ENCODE measurements at places on chromosomes 11 and 22.

DNA sequence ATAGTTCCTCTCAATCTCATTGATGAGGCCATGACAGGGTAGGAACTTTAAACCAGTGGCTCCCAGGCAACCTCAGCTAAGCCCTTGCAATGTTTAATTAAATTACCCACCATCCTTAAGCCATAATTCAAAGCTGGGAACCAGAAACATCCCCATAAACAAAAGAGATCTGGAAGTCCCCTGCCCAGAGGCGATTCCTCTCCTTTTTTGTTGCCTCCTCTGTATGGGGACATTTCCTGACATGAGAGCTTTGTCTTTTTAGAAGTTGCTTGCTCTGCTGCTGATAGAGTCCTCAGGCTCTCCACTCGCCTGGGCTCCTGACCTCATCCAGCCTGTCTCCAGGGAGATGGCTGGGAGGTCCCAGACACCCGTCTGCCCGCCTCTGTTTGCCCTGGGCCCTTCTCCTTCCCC is 3.2 kb downstream of the DTX4 start:
- DNase-seq, result no peak

GRCh38 chr22:30370641-30371230 is 13.9 kb downstream of the CCDC157 start:
- DNase-seq, result no peak

DNA sequence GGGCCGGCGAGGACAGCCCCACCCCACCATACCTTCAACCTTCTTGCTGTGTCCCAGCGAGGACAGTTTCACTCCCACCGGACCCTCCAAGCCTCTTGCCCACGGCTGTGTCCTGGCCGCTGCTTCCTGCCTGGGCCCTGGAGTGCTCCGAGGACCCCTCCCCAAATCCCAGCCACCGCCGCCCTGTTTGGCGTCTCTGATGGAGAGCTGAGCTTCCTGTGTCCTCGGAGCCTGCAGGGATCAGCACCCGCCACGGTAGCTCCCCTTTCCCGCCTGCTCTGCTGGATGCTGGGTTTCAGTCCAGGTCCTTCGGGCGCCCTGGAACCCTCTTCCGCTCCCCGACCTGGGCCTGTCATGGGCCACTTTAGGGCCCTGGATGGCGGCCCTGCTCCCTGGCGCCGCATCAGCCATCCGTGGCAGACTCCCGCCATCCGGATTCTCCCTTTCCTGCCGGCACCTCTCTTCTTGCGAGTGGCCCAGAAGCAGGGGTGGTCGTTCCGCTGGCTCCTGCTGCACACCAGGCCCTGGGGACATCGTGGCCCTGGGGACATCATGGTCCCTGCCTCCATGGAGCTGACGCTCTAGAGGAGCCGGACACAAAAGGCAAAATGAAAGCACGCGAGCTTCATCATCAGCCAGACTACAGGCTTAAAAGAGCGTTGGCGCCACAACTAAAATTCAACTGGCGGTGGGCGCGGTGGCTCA is 34.3 kb upstream of the GAL start:
- no peak for DNase-seq

GRCh38 chr11:64791781-64792291 is 11.2 kb downstream of the MAP4K2 start:
- DNase-seq, result no peak

DNA sequence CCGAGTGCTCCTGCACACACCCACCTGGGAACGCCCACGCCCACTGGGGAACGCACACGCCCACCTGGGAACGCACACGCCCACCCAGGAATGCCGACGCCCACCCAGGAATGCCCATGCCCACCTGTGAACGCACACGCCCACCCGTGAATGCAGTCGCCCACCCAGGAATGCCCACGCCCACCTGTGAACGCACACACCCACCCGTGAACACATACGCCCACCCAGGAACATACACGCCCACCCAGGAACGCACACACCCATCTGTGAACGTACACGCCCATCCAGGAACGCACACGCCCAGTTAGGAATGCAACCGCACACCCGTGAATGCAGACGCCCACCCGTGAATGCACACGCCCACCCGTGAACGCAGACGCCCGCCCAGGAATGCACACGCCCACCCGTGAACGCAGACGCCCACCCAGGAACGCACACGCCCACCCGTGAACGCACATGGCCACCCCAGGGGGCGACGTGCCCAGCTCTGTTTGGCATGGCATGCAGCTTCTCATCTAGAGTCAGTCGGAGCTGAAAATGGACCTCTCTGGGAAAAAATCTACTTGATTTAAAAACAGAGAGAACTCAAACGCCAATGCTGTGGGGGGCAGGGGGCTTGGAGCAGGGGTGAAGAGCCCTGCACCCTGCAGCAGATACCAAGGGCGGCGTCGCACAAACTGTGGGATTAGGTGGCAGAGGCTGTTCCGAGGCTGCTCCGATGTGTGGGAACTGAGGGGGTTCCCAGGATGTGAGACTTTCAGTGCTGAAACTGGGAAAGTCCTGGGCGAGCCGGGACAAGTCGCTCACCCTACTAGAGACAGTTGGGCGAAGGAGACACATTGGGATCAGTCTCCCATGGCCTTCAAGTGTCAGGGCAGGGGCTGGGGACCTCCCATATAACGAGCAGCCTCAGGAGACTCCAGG is 83.3 kb downstream of the MYEOV start:
- no peak for DNase-seq

DNA sequence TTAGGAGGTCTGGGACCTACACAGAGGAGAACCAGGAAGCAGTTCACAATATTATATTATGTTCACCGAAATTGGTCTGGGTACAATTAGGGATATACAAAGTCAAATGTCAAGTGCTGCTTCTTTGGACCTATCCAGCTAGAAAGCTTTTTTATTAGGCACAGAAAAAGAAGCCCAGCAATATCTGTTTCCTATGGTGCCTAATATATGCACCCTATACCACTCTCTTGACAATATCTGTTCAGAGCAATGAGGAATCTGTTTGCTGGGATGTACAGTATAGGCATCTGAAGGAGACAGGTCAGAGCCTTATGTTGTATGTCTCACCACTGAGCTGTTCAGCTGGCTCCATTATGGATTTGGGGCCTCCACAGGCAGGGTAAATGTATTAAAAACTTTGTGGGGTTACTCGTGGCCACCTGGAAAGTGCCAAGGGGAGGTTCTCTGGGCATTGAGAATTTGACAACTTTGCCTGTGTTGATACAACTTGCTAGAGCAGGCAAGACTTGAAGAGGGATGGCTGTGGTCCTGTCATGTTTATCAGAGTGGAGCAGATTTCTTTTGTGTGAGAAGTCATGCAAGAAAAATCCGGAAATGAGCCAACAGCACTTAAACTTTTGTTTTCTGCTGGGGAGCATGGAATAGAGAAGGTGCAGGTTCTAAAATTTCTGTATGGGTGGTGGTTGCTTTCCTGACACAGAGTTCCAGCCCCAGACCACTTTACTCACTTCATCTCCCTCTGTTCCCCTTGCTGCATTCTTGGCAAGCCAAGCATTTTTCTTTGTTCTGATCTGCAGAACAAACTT is 10.1 kb downstream of the STIM1 start:
- no peak for DNase-seq

GRCh38 chr11:93239966-93240365 is 42.2 kb upstream of the SLC36A4 start:
- DNase-seq, result no peak

DNA sequence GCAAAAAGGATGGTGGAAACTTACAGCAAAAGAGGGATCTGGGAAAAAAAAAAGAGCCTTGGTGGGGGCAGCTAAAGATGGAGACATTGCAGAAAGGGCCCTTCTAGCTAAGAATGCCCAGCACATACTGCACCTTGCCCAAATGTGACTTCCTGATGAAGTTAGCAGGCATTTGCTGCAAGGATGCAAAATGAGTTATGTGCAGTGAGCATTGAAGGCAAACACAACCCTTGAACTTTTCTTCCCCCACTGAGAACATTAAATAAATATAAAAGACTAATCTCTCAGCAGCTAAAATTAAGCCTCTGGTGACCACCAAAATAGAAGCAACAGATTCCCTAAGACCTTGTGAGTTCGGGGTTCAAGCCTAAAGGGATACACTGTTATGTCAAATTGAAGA is 129.9 kb downstream of the ARL14EP start:
- DNase-seq, result no peak

DNA sequence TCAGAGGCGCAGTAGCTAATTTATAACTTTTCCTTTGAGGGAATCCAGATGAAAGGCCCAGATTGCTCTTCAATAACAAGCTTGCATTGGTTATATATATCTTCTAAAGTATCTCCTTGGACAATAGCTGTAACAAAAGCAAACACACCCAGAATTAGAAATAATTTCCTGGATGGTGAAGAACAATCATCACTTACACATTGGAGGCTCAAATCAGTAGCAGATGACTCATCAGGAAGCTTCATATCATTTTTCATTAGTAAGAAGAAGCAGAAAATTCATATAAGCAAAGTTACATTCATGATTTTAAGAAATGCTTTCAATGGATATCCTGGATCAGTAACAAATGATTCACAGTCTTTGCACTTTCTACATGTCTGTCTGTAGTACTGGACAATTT is 173.6 kb upstream of the CCDC90B start:
- DNase-seq, result no peak

DNA sequence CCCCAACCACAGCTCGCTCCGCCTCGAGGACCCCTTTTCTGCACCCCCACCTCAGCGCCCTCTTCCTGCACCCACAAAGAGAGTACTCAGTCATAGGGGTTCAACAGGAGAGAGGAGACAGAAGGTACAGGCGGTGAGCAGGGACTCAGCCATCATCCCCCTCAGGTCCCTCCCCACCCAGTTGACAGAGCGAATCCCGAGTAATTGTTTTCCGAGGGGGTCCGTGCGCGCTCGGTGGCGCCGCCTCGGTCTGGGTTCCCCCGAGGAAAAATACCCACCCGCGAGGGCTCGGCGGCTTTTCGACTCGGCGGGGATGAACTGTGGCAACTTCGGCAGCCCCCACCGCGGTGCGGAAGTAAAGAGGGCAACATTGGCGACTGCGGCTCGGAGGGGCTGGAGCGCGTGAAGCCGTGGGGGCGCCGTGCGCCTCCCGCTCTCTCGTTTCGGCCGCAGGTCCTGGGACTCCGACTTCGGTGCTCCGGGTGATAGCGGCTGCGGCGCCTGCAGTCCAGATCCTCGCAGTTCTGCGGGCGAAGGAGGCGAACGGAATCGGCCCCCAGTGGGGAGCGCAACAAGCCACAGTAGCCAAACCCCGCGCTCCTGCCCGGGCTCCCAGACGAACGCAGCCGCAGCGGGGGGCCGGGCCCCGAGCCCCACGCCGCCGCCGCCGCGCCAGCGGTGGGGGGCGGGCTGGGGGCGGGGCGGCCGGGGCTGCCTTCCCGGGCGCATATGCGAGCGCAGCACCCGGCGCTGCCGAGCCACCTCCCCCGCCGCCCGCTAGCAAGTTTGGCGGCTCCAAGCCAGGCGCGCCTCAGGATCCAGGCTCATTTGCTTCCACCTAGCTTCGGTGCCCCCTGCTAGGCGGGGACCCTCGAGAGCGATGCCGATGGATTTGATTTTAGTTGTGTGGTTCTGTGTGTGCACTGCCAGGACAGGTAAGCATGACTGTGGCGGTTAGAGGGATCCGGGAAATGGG is at the start of gene NELL1:
TSS of gene NELL1 (plus strand) at position 743 of the 976 bp plus-strand sequence.
- DNase-seq, result no peak

- DNase-seq, result no peak
Observed at GRCh38 chr11:129533395-129533794, 157.7 kb downstream of the BARX2 start.

DNA sequence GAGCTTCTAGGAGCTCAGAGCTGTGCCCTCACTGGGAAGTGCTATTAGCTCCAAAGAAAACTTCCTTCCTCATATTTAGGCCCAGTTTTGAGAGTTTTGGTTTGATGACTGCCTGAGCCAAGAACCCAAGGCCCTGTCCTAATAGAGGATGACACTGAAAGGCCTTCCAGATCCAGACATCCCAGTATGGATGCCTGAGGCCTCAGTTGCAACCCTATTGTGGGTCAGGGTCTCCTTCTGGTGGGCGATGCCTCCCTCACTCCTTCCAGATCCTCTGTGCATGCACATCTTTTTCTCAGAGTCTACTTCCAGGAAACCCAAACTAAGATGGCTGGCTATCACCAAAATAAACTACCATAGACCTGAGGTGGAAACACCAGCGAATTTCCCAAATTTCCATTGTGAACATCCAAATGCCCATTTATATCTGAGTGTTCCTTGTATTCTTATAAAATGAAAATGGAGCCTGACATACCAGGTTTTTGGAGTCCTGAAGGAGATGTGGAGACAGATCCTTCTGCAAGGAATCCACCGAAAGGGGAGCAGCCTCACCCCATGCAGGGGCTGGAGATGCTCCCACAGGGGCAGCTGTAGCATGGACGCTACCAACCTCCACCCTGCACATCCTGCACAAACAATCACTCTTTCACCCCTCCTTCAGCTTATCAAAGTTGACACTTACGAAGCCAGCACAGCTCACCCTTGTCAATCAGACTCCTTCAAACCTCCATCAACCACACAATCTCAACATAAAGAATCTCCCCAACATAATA is 61.1 kb downstream of the GGTLC2 start:
- DNase-seq, result no peak

DNA sequence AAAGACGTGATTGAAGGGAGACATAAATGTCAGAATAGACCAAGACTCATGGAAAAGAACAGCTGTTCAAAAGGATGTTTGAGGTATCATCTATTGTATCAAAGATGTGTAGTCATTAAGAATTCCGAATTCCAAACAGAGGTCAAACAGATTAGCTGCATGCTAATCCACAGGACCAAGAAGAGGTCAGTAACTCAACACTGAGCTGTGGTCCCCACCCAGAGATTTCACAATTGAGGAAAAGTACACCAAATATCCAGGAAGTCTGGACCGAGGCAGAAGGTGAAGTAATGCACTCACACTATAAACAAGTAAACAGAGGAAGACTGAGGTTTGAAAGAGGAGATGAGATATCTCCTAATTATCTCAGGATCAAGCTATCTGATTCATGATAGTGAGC is 29.6 kb upstream of the OR5P2 start:
- no peak for DNase-seq

DNA sequence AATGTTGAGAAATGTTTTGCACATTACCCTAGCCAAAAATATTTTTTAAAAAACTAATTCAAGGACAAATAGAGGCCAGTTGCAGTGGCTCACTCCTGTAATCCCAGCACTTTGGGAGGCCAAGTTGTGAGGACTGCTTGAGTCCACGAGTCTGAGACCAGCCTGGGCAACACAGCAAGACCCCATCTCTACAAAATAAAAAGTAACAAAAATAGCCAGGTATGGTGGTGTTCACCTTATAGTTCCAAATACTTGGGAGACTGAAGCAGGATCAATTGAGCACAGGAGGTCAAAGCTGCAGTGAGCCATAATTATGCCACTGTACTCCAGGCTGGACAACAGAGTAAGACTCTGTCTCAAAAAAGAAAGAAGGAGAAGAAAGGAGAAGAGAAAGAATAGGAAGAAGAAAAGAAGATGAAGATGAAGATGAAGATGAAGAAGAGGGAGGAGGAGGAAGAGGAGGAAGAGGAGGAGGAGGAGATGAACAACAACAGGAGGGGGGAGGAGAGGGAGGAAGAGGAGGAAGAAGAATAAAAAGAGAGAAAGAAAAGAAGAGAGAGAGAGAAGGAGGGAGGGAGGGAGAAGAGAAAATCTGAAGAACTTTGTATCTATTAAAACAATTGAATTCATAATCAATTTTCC is 136.5 kb downstream of the TTC28 start:
- no peak for DNase-seq

- no peak for DNase-seq
Observed at GRCh38 chr11:105033781-105034180, 1.2 kb downstream of the CASP1 start.

GRCh38 chr11:119482521-119483011 is 59.6 kb upstream of the THY1 start:
- peak; percentile 56 for DNase-seq
